ENCODE measurements at places on chromosomes 7 and 10. TPM values are rescaled to one million over a fixed set of nuclear protein-coding genes. Genes with fewer than 3 reads are reported as not detected.

- peaks cover 5% of the 10 kb centered on the region for H3K4me1 ChIP-seq
- no peaks in the 10 kb centered on the region for H3K36me3 ChIP-seq
- H3K27me3 ChIP-seq, result peaks cover 10% of the 10 kb centered on the region
- no peak for DNase-seq
- H3K4me3 ChIP-seq, result no peak overlapping the region
- no peak overlapping the region for H3K27ac ChIP-seq
Measured at GRCh38 chr10:131770946-131771633, 129.7 kb upstream of the PPP2R2D start.

GRCh38 chr10:7314170-7314569 is 96.7 kb downstream of the SFMBT2 start:
- no peak overlapping the region for H3K27ac ChIP-seq
- no peaks in the 10 kb centered on the region for H3K36me3 ChIP-seq
- no peak for DNase-seq
- H3K4me1 ChIP-seq, result peaks cover 45% of the 10 kb centered on the region
- H3K27me3 ChIP-seq, result no peaks in the 10 kb centered on the region

GRCh38 chr7:140675726-140676125 is 3.0 kb downstream of the ADCK2 start:
- H3K4me3 ChIP-seq, result peak overlapping the region; percentile 89
- no peak for DNase-seq
- H3K27me3 ChIP-seq, result no peaks in the 10 kb centered on the region
- peak overlapping the region; percentile 94 for H3K27ac ChIP-seq
- H3K36me3 ChIP-seq, result peaks cover 26% of the 10 kb centered on the region

PSPH gene
- polyA plus RNA-seq, result 6.1 TPM

DNA sequence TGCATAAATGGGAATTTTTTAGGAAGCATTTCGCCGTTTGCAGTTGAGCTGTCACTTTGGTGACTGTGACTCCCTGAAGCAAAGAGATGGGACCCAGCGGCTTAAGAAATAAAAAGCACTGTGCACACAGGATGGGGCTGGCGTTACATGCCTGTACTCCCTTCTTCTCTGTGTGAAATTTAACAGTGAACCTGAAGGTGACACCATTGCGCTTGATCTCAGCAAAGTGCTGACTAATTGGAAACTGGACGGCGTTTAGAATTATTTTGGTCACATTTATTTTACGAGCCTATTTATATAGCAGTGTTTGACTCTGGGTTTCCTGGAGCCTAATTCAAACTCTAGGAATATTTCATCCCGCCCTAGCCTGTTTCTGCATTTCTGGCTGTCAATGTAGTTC is 146.2 kb downstream of the PAXIP1 start:
- DNase-seq, result no peak
- peaks cover 10% of the 10 kb centered on the region for H3K36me3 ChIP-seq
- H3K27me3 ChIP-seq, result no peaks in the 10 kb centered on the region
- H3K4me3 ChIP-seq, result no peak overlapping the region

- no peak overlapping the region for H3K27ac ChIP-seq
- no peaks in the 10 kb centered on the region for H3K36me3 ChIP-seq
- H3K27me3 ChIP-seq, result no peaks in the 10 kb centered on the region
- H3K4me3 ChIP-seq, result no peak overlapping the region
- no peaks in the 10 kb centered on the region for H3K4me1 ChIP-seq
- no peak for DNase-seq
Measured at GRCh38 chr7:106480161-106480579, 180.8 kb downstream of the CCDC71L start.

- H3K27me3 ChIP-seq, result no peaks in the 10 kb centered on the region
- H3K4me3 ChIP-seq, result no peak overlapping the region
- no peak for DNase-seq
Measured at GRCh38 chr7:34544621-34545020, 113.4 kb upstream of the NPSR1 start.

CLRN3 gene
- polyA plus RNA-seq, result not detected

STEAP1B gene
- polyA plus RNA-seq, result 5.3 TPM

OR13A1 gene
- polyA plus RNA-seq, result 4.0 TPM

DNA sequence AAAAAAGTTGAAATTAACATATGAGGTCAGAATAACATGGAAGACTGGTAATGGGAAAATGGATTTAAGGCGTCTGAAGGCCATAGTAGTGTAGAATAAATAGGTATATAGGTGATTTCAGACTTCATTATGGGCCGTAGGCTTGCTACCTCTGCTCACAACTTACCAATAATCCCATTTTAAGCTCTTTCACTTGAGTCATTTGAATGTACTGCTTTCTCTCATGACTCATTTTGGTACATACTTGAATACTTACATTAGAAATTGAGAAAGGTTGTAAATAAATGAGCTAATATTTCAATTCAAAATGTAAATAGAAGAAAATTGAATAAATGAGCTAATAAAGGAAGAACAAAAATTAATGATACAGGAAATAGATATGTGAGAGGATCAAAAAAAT is 42.2 kb upstream of the NEUROD6 start:
- no peak overlapping the region for H3K27ac ChIP-seq
- H3K36me3 ChIP-seq, result no peaks in the 10 kb centered on the region
- no peaks in the 10 kb centered on the region for H3K4me1 ChIP-seq
- no peaks in the 10 kb centered on the region for H3K27me3 ChIP-seq
- no peak overlapping the region for H3K4me3 ChIP-seq

DNA sequence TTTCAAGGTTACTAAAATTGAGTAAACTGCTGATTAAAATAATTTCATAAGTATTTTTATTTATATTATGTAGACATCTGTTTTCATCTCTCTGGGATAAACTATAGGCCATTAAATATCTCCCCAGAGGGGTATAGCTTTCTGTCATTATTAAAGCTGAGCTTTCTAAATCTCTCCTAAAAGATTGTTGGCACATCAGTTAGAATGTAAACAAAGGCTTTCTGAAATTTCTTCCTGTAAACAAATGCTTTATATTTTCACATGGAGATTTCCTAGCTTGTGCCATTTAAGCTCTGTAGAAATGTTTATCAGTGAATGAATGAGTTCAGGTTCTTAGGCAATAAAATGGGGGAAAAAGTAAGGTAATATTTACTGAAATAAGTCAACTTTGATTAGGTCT is 35.7 kb downstream of the PPP1R9A start:
- H3K4me3 ChIP-seq, result no peak overlapping the region
- no peaks in the 10 kb centered on the region for H3K27me3 ChIP-seq
- DNase-seq, result no peak

- H3K4me1 ChIP-seq, result peaks cover 21% of the 10 kb centered on the region
- H3K4me3 ChIP-seq, result peak overlapping the region; percentile 82
- no peaks in the 10 kb centered on the region for H3K36me3 ChIP-seq
- no peak overlapping the region for H3K27ac ChIP-seq
- H3K27me3 ChIP-seq, result no peaks in the 10 kb centered on the region
- DNase-seq, result no peak
Measured at GRCh38 chr10:89861584-89862301, 160.4 kb downstream of the KIF20B start.

GRCh38 chr7:127252778-127253280 is at the start of gene GRM8:
Gene GRM8 (minus strand): TSS chr7:127252941.
- peaks cover 12% of the 10 kb centered on the region for H3K4me1 ChIP-seq
- H3K27me3 ChIP-seq, result peaks cover 64% of the 10 kb centered on the region
- H3K4me3 ChIP-seq, result peak within 1 kb of the TSS; percentile 88
- no peaks in the 10 kb centered on the region for H3K36me3 ChIP-seq

DNA sequence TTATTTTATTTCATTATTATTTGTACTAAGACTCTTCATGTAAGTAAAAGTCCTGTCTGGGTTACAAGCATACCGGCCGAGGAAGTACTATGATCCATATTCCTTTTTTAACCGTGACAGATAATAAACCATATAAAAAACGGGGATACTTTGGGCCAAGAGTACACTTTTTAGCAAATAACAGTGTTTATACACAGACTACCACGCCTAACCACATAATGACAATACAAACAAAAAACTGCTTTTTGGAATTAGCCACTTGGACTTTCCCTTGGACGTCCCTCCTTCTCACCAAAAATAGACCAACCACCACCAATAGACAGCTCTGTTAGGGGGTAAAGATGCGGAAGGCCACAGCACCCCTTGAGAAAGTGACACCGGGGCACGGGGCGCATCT is 800 bp downstream of the MINDY3 start:
- peaks cover 8% of the 10 kb centered on the region for H3K27me3 ChIP-seq
- peaks cover 10% of the 10 kb centered on the region for H3K36me3 ChIP-seq
- no peak for DNase-seq
- peak overlapping the region; percentile 100 for H3K4me3 ChIP-seq

CALHM2 gene
- polyA plus RNA-seq, result not detected

GRCh38 chr7:28767356-28767755 is 190.8 kb downstream of the TRIL start:
- peaks cover 27% of the 10 kb centered on the region for H3K27me3 ChIP-seq
- no peak overlapping the region for H3K27ac ChIP-seq
- no peak overlapping the region for H3K4me3 ChIP-seq
- no peak for DNase-seq
- H3K4me1 ChIP-seq, result no peaks in the 10 kb centered on the region

GRCh38 chr7:137687556-137688265 is 159.1 kb downstream of the DGKI start:
- H3K4me3 ChIP-seq, result no peak overlapping the region
- no peaks in the 10 kb centered on the region for H3K4me1 ChIP-seq
- no peaks in the 10 kb centered on the region for H3K36me3 ChIP-seq
- H3K27ac ChIP-seq, result no peak overlapping the region
- peaks cover 5% of the 10 kb centered on the region for H3K27me3 ChIP-seq

All from naive B cell (primary cell).